ENCODE measurements at places on chromosomes 4 and X. TPM values are rescaled to one million over a fixed set of nuclear protein-coding genes. Genes with fewer than 3 reads are reported as not detected.
A peak's percentile ranks its signal among the peaks of the same experiment; 100 is the strongest.

- DNase-seq = no peak
These were observed 116.1 kb upstream of the ARHGAP24 start for GRCh38 chr4:85358831-85359230.

The TCEANC gene
- 3.3 TPM for total RNA-seq

The CC2D2A gene
- total RNA-seq = 10.8 TPM

GRCh38 chr4:140426610-140427105 lies 790 bp downstream of the CLGN start:
- DNase-seq = peak; percentile 47

The TBX22 gene
- not detected for total RNA-seq

The GLRB gene
- total RNA-seq = 8.8 TPM

DNA sequence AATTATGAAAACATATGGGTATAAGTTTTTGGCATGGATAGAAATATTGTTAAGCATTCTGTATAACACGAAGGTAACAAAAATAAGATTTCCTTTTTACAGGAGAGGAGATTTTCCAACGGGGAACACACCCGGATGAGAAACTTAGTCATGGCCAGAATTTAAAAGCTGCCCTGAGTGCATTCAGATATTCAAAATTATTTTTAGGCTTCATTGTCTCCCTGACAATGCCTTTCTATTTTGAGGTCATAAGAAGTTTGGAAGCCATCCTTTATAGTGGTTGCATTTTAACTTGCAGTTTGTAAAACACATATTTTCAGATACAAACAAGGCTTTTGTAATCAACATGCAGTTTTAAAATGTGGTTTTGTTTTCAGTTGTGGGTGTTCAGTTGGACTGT lies 357.5 kb upstream of the FAM47C start:
- no peak for DNase-seq

GRCh38 chr4:9952415-9952950 lies 68.8 kb downstream of the SLC2A9 start:
- no peak for DNase-seq

DNA sequence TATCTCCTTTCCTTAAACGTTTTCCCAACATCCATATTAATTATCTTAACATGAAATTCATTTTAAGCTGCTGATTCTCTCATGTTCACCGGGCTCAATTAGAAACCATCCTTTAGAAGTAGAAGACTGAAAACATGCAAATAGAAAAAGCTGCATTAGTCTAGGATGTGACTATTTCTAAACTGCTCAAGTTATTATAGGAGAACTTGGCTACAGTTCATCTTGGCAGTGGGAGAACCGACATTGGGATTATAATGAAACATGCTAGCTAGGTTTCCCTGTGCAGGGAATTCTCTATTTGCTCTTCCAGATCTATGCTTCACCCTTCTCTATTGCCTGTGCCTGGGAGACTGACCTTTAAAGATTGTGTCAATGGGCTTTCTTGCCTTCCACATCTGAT lies 151.0 kb upstream of the PPARGC1A start:
- DNase-seq = no peak

DNA sequence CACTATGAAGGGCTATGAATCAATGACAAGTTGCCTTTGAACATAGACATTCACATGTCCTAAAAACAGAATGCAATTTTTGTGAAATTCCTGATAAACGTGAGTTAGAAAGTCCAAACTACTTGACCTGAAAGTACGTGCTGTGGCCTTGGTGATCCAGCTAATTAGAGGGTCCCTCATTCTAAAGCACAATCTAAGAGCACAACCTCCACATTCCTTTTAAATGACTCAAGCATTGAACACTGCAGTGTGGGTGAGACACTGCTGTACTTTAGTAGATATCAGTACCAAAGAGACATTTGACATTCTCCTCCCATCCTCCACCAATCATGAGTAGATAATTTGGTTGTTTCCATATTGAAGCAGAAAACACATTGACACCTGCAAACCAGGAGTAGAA lies 73.5 kb downstream of the FAM47B start:
- DNase-seq = no peak

The IGFBP7 gene
- 512 TPM for total RNA-seq

DNA sequence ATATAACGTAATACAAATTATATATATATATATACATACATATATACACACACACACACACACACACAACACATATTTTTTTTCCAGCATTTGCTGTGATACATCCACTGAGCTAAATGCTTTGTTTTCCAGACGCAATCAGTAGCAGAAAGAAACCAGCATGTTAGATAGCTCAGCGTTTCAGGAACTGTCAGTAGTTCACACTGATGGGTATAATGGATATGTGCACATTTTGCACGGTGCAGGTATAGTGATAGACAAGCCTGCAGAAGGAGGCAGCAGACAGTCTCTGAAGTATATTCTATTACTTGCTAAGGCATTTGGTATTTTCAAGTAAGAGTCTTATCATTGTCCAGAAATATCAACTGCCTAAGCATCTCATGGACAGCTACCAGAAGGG lies 741.6 kb upstream of the HS3ST1 start:
- DNase-seq = no peak

The GRID2 gene
- not detected for total RNA-seq

The DCX gene
- total RNA-seq = 0.10 TPM

DNA sequence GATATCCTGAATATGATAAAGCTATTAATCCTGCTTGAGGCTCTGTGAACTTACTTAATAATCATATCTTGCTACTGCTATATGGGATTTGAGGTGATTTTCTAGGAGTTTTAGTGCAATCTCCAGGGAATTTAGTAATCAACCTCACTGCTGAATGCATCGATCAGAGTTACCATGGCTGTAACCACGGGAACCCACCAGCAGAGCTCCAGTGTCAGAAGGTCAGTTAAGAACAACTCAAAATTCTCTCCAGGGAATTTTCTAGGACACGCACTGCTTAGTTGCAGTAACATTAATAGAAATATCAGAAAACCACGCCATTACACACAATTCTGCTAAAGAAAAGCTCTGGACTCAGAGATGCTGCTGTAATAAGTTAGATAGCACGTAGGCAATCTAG lies 1477.2 kb upstream of the TENM3 start:
- no peak for DNase-seq

GRCh38 chrX:25527156-25527555 lies 511.4 kb upstream of the ARX start:
- DNase-seq = no peak

DNA sequence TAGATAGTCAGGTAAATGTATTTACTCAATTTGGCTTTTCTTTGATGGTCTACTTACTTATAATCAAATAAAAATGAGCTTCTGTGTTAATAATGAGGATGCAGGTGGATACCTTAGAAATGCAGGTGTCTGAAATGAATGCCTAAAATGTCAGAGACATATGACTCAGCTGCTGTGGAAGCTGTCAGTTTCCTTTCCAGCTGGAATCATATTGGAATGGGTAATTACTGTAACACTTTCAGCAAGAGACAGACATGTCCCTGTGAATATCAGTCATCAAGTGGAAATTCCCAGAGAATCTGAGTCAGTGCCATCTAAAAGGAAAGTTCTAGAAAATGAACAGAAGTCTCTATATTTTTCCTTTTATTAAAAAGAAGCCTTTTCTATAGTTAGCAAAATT lies 783.0 kb upstream of the AADAT start:
- DNase-seq = no peak

The ATOH1 gene
- not detected for total RNA-seq

DNA sequence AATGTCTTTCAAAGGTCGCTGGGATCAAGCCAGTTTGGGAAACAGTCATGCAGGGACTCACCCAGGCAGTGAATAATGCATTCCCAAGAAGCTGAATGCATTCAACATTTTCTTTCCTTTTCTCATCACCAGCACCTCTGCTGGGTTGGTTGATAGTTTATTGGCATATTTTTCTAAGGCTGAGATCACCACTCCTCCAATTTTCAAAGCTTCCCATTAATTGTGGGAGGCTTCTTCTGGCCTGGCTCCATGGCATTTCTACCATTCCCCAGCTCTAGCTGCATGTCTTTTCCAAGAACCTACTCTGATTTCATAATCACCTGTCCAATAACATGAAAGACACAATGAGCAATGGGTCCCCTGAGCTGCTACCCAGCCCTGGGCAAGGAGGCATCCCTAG lies 35.8 kb downstream of the CHRDL1 start:
- DNase-seq = no peak

GRCh38 chr4:174474457-174475075 lies 47.7 kb downstream of the HPGD start:
- DNase-seq = no peak

- no peak for DNase-seq
These were observed 470.9 kb upstream of the ADGRL3 start for GRCh38 chr4:60729194-60729593.

DNA sequence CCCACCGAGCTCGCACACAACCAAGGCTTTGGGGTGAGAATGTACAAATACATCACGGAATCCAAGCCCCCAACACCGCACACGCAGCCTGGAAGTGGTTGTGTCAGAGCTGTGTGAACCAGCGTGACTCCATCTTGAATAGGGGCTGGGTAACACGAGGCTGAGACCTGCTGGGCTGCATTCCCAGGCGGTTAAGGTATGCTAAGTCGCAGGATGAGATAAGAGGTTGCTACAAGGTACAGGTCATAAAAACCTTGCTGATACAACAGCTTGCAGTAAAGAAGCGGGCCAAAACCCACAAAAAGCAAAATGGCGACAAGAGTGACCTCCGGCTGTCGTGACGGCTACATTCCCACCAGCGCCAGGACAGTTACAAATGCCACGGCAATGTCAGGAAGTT lies 258.4 kb downstream of the DHRSX start:
- no peak for DNase-seq

DNA sequence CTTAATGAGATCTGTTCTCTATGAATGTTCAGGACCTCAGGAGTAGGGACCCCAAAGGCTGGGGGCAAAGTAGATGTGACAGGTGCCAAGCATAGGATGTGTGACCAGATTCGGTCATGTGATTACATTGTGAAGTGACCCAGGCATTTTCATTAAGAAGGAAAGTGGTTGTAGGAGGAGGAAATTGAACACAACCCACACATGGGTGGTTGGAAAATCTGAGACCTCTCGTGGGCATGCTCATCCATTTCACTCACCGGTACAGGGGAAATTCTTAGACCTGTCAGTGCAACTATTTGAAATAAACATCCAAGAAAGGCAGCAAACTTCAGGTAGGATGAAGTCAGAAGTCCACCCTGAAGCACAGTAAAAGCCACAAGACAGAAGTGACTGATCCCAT lies 43.5 kb upstream of the CD99 start:
- no peak for DNase-seq

- no peak for DNase-seq
These were observed 362.1 kb upstream of the ATOH1 start for GRCh38 chr4:93466446-93466845.

The F8A2 gene
- total RNA-seq = not detected

The USP38 gene
- total RNA-seq = 24.2 TPM

DNA sequence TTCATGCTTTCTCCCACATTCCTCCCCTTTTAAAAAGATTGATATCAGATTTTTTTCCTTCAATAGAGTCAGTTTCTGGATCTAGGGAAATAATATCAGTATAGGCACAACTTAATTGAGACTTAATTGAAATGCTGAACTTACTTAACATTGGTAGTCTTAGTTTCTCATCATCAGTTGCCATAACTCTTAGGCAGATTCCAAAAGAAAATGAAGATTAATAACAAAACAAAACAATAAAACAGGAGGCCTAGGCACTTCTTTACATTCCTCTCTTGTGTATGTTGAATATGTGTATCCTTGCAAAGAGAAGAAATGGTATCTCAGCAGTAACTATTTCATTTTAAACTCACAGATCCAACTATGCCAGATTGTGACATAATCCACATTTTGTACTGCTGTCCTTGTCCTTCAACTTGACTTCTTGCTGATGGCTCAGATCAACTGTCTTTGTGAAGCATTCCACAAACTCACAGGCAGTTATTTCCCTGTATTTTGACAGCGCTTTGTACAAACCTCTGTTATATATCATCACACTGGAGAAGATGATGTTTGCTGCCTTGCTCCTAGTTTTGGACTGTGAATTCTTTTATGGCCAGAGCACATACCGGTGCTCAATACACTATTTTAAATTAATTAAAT lies 9.1 kb upstream of the SLC9B2 start:
- DNase-seq = no peak

The MAMLD1 gene
- 1.7 TPM for total RNA-seq

DNA sequence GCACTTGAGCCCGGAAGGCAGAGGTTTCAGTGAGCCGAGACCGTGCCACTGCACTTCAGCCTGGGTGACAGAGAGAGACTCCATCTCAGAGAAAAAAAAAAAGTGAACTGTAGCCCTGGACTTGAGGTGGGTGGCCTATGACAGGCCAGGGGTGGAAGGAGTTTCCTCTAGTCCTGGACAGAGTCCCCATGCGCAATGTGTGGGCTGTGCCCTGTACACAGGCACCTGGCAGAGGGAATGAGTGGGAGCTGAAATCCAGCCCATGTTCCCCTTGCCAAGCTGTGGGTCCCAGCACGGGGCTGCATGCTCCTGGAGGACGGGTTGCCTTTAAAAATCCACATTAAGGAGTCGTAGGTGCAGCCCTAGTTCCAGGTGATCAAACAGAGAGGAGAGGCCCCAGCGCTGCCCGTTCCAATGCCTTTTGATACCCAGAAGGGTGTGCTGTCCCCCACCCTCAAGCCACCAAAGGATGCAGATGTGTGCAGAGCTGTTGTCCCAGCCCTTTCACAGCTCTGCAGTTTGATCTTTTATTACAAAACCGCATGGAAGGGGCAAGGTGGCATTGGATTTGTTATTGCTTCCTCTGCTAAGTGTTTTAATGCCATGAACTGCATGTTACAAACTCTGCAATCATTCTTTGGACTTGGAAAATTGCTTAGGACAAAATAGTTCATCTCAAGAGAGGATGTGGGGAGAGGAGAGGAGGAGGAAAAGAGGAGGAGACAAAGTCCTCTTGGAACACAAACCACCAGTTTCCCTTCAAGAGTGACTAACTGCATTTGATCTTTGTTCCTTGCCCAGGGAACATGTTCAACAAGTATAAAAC lies 38.0 kb upstream of the PDK3 start:
- no peak for DNase-seq

DNA sequence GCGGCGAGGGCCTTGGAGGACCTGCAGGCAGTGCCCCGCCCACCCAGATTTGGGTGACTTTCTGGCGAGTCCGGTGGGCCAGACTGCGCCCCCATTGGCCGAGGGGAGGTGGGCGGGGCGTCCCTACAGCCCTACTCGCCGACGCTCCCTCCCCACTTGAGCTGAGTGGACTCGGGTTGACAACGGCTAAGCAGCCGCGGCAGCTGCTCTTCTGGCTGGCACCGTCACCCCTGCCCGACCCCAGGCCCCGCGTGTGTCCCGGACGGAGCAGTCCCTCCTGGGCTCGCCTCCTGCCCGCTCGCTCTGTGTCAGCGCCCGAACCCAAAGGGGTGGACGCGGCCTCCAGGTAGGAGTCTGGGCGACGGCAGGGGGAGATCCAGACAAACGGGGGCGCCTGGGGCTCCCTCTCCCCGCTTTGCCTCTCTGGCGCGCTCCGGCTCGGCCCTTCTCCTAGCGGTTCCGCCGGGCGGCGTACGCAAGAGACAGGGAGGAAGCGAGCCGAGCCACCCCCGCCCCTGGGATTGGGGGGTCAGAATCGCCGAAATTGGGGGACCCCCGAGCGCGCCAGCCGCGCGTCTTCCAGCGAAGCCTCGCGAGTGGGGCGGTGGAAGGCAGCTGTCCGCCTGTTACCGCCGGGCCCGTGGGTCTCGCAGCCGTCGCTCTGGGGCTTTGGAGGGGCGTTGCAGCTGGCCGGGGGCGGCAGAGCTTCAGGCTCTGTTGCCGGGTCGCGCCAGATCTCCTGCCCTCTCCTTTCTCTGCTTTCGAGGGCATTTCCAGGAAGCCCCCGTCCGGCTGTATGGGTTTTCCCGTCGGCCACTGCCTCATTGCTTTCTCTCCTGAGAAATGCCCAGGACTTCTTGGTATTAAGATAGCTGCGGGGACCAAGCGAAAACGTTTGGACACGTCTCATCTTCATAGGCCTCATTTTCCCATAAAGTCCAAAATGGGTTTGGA lies 46.3 kb downstream of the STARD8 start:
- DNase-seq = peak; percentile 85

All from heart right ventricle (tissue), 16 donors.